ENCODE measurements at places on chromosomes 6 and 20.

GRCh38 chr20:43824309-43825050, 90.2 kb upstream of the TOX2 start:
- no peak for DNase-seq

DNA sequence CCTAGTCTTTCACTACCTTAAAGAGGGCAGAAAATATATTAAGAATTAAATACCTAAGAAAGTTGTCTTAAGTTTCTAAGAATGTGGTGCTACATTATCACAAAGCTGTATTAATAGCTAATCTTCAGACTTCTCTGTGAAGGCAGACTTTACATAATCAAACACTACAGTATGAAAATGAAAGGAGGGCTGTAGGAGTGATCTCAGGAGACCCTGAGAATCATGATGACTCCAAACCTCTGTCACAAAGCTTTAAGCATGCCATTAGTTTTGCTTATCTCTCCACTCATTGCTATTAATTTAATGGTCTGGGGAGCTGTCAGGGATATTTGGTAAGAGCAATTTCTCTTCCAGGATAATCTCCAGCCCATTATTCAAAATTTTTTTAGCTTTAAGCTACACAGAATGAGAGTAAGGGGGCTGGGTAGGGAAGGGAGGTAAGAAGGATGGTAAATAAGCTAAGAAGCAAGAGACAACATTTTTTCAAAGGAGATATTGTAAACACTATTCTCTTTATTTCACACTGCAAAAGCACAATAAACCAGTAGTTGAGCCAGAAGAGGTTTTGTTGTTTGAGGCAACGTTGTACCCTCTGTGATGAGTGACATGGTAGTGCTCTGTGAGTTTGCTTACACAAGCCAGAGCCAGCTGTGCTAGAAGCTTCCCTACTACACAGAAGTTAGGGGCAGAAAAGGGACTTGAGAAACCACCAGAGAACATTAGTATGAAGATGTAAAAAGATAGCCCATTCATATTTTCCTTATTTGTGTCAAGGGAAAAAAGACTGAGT, 258.8 kb downstream of the GMDS start:
- DNase-seq: no peak

GRCh38 chr6:131070061-131070460, 7.0 kb upstream of the EPB41L2 start:
- no peak for DNase-seq

GRCh38 chr6:72788188-72788587, 166.3 kb downstream of the KCNQ5 start:
- no peak for DNase-seq

DNA sequence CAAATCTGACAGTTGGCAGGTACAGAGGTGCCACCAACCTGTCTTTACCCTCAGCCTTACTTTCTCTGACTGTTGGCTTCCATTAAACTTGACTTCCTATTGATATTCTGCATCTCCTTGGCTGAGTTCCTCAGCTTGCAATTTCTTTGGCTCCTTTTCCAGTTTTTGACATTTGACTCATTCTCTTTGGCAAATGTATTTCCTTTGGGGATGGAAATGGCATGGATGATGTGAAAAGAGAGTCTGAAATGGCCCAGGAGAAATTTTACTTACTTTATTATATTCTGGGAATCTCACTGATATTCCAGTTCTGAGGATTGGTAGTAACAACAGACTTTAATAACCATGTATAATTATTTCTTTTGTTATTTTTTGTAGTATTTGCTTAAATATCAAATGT, 255.2 kb downstream of the CD109 start:
- DNase-seq: no peak

GRCh38 chr6:116528133-116528532, 16.7 kb downstream of the CALHM5 start:
- DNase-seq: no peak

GRCh38 chr6:121216928-121217327, 117.4 kb downstream of the TBC1D32 start:
- DNase-seq: no peak

GRCh38 chr6:128487055-128487454, 33.3 kb downstream of the PTPRK start:
- no peak for DNase-seq

DNA sequence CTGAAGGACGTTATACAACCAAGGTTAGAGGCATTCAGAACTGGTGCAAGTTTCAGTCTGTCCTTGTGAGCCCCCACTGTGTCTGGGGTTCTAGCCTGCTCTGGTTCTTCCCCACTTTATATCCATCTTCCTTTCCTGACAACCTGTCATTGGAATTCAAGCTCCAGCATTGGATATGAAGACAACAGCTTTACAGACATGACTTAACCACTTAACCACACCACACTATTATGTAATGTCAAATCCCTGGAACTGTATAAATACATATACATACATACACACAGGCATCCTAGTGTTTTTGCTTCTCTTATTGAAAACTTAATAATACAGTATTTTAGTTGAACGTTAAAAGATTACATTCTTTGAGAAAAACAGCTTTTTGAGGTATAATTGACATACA, 217.9 kb upstream of the SGK1 start:
- DNase-seq: no peak

- no peak for DNase-seq
Observed at GRCh38 chr6:34288581-34288980, 39.8 kb upstream of the SMIM29 start.
